Hematopoietic multipotent progenitor cell (in vitro differentiated cells): ENCODE measurements at places on chromosomes 4 and X.

- peak; percentile 9 for DNase-seq
Observed at GRCh38 chr4:52051213-52051614, at the start of gene SPATA18. SPATA18 (plus strand) TSS chr4:52051304; CDS start chr4:52051705, 401 bp downstream.

DNA sequence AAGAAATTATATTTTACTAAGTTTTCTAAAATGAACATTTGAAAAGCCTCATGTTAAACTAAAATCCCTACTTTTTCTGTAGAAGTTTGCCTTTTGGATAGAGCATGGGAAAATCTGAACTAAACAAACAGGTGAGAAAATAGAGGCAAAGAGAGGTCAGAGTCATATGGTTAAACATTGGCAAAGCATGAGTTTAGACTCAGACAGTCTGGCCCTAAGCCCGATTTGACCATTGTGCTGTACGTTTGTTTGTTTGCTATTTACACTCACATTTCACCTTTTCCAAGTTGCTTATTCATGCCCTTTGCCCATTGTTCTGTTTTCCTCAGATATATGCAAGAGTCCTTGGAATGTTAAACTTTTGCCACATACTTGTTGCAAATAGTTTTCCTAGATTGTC is 85.4 kb downstream of the TIGD2 start:
- no peak for DNase-seq

DNA sequence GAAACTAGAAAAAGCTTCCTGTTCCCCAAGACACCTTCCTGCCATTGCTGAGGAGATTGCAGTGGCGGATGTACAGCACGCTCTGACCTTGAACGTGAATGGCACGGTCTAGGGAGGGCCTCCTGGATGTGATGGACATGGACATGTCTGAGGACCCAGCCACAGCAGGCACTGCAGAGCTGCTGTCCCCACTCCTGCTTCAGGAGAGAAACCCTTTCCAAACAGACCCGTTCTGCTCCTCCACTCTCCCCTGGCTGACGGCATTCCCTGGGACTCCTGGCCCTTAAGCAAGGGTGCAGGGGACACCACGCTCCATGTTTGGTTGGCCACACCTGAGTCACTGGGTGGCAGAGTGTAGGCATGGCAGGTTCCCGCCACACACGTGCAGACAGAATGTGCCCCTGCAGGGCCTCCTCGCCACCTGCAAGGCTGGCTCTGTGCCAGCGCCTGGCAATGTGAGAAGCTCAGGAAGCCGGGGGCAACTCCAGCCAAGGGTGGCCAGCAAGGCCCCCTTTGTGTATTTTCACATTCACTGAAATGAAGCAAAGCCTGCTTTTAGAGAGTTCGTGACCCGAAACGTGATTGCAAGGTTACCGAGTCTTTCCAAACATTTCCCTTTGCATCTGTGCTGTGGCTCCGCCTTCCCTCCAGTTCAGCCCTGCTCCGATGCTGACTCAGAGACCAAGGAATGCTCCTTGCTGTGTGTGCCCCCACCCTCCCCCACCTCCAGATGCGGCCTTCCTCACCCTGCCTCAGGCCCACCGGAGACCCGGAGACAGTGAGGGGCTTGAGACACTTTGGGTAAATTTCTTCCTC is 46.1 kb downstream of the HTRA3 start:
- no peak for DNase-seq

DNA sequence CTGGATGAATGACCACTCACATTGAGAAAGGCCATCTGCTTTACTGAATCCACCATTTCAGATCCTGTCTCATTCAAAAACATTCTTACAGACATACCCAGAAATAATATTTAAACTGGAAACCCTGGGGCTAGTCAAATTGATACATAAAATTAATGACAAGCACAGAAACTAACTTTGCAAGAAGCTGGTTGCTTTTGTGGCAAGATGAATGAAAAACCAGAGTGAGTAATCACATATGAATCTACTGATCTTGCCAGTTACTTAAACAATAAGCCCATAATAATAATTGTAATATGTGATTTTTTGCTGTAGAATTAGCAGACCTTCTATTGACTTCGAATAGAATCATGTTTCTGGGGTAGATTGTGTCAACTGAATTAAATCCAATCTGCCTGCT is 235.1 kb downstream of the PPARGC1A start:
- no peak for DNase-seq

DNA sequence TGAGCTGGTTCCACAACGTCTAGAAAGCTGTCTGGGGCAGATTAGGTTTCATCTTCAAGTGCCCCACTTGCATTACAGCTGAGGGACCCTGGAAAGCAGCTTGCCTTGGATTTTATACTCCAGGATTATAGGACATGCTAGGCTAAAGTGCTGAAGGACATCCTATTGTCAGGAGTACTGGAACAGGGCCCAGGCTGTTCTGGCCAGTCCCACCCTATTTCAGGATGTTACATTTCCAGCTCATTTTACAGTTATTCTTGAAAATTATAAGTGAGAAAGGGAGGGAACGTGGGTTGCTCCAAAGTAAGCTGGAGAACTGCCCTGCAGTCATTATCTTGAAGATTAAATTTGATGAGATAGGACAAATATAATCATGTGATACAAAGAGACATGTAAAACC is 71.0 kb upstream of the UGT8 start:
- DNase-seq: no peak
